ENCODE measurements at places on chromosomes 16 and 17.

GRCh38 chr17:72134608-72135394 lies 14.0 kb downstream of the SOX9 start:
- no peak for ATAC-seq

- no peak for ATAC-seq
Measured at GRCh38 chr17:49365667-49366066, 3.6 kb upstream of the ZNF652 start.

DNA sequence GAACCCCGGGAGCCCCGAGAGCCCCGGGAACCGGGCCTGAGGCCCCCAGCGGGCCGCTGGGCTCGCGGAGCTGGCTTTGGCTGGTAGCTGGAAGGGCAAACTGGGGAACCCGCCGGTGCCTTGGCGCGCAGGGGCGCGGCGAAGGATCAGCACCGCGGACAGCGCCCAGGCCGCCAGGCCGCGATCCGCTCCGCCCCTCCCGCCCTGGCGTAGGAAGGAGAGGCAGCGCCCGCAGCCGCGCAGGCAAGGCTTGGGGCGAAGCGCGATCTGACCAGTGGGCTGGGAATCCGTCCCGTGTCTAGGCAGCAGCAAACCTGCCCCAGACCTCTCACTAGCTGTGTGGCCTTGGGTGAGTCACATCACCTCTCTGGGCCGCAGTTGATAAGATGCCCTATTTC lies 331 bp upstream of the CCDC92B start:
- peak; percentile 88 for ATAC-seq

GRCh38 chr17:54172985-54173316 lies 350.2 kb downstream of the KIF2B start:
- no peak for ATAC-seq

GRCh38 chr17:71634376-71634775 lies 486.4 kb upstream of the SOX9 start:
- no peak for ATAC-seq

- ATAC-seq = peak; percentile 44
Measured at GRCh38 chr16:19382887-19383816, 34.5 kb upstream of the TMC5 start.

GRCh38 chr16:8137606-8138005 lies 452.7 kb downstream of the TMEM114 start:
- ATAC-seq = no peak

DNA sequence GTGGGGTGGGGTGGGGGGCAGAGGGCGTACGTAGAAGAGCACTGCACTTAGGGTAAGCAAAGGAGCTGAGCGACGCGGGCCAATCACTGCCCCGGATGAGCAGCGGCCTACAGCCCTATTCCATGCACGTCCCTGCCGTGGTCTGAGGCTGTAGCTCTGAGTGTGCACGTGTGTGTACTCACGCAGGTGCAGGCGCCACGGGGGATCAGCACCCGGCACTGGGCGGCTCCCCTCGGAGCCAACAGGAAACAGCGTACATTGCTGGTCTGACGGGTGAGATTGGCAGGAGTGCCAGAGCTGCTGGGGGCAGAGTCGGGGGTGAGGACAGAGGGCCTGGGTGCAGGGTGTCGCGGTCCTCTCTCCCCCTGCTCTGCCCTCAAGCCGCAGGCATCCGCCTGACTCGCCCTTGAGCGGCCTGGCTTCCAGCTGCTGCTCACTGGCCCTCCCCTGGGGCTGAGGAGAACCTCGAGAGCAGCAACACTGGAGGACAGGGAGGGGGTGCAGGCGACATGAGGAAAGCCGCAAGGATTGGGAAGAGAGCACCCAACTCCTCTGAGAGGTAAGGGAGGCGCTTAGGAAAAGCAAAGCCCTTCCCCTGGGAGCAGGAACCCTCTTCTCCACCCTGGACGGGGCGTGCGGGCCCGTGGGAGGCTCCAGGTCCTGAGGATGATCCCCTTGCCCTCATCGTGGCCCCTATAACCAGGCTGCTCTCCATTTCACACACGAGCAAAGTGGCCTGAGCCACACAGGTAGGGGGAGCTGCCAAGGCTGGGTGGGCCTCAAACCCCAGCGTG lies 57.8 kb downstream of the ENGASE start:
- no peak for ATAC-seq

DNA sequence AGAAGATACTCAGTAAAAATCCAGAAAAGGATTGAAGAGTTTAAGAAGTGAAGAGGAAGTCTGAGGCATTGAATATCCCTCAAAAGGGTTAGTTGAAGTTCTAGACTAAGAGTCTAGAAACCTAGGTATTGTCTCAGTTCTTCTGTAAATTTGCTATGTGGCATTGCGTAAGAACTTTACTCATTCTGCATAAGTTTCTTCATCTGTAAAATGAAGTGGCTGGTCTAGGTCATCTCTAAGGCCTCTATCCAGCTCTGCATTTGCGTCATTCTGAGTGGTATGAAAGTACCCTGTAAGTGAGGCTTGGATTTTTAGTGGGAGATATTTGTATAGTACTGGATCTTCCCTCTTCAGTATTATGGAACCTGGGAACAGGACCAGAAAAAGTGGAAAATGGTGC lies 130.2 kb downstream of the MYO1D start:
- no peak for ATAC-seq

DNA sequence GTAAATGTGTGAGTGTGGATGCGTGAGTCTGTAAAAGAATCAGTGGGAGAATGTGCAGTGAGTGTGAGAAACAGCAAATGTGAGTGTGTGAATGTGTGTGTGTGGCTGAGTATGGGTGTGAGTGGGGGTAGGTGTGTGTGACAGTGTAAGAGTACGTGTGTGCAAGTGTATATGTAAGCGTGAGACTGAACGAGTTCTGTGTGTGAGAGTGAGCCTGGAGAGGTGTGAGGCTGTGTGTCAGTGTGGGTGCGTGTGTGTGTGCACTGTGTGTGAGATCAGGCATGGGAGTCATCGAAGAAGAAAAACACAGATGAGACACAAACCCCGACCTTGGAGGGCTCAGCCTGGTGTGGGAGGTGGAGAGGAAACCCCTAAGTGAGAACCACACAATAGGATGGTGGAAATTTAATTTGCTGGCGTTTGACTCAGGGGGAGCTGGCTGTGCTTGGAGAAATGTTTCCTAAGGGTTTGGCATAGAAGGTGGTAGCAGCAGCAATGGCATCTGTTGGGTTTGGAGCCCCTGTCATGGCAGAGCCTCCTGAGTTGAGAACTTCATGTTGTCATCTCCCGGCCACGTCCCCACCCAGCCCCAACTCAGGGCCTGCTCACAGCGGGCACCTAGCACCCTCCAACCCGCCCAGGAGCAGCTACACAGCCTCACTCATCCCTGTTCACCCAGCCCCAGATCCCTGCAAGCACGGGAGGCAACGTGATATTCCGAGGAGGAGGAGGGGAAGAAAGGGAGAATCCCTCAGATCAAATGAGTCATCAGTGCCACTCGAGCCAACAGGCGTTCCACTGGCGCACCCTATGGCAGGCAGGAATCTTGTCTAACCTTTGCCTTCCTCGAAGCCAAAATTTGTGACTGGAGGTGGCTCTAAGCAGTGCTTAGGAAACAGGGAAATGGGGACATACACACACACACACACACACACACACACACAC lies 14.3 kb upstream of the NUBP1 start:
- no peak for ATAC-seq

DNA sequence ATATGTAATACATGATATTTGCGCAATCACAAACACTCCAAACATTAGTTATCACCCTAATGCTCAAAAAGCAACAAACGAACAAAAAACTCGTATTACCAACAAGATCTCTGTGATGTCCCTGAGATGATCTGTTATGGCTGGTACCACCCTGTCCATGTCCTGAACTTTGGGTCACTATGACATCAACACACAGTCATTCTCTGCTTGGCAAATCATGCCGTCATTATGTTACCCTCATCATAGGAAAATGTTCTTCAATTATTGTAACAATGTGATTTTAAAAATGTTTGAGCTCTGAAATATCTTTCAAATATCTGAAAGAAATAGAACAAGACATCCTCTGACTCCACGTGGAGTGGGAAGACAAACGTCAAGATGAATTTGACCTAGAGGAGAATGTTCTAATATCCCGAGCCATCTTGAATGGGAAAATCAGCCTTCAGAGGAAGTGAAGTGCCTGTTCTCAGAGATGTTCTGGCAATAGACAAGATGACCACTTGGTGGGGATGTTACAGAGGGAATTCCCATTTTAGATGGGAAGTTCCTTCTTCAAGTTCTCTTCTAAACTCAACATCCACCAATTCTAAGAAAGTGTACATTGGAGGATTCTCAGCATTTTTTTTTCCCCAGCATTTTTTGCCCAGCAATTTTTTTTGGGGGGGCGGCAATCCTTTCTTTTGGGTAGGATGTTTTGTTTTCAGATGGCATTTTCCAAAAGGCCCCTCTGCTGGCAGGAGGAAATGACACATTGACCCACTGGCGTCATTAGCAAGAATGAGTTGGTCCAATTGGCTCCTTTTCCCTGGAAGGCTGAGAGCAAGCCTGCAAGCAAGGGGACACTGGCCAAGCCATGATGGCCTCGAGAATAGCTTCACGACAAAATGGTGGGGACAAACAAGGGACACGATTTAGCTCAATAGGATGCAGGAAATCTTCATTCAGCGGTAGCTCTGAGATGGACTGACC lies 3.7 kb upstream of the HSD17B2 start:
- no peak for ATAC-seq

GRCh38 chr17:32268734-32269288 lies 3.2 kb downstream of the RHBDL3 start:
- ATAC-seq = no peak

- ATAC-seq = no peak
Measured at GRCh38 chr17:47057830-47058229, 78.8 kb upstream of the RPRML start.

DNA sequence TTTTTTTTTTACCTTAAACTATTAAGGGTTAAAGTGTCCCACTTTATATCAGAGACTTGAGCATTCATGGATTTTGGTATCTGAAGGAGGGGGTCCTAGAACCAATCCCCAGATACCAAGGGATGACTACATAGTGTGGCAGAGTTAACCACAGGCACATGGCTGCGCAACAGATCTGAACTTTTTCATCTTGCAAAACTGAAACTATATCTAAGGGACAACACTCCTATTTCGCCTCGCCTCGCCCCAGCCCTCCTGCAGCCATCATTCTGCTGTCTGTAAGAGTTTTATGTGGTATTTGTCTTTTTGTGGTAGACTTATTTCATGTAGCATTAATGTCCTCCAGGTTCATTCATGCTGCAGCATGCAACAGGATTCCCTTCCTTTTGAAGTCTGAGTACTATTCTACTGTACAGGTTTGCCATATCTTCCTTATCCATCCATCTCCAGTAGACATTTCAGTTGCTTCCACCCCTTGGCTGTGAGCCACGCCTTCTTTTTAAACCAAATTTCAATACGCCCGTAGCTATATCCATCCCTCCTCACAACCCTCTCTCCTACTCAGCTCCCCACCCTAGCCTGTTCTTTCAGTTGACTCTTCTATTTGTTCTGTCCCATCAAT lies 53.2 kb downstream of the AMFR start:
- ATAC-seq = no peak

DNA sequence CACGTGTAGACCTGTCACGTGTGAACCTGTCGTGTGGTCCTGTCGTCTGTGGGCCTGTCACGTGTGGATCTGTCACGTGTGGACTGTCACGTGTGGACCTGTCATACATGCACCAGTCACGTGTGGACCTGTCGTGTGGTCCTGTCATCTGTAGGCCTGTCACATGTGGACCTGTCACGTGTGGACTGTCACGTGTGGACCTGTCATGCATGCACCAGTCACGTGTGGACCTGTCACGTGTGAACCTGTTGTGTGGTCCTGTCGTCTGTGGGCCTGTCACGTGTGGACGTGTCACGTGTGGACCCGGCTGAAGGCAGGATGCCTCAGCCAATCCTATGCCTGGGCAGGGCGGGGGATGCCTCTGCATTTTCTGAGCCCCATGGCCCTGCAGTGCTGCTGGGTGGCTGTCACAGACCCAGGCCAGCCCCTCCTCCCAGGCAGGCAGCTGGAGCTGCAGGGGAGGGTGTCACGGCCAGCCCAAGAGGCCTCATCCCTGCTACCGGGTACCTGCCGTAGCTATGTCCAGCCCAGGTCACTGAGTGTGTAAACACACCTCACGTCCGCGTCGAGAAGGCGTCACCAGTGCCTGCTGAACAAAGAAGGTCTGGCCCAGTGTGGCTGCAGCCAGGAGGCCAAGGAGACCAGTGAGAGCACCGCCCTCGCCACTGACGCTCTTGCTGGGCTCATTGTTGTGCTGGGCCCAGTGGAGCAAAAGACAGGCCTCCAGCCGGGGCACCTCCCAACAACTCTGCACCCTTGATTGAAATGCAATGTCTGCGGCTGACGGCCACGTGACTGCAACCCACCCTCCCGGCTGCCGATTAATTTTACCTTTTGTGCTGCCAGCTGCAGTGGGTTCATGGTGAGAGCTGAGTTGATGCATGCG lies 18.6 kb upstream of the ACSF3 start:
- no peak for ATAC-seq

- ATAC-seq = peak; percentile 62
Measured at GRCh38 chr16:81758376-81758775, 20.7 kb upstream of the PLCG2 start.

DNA sequence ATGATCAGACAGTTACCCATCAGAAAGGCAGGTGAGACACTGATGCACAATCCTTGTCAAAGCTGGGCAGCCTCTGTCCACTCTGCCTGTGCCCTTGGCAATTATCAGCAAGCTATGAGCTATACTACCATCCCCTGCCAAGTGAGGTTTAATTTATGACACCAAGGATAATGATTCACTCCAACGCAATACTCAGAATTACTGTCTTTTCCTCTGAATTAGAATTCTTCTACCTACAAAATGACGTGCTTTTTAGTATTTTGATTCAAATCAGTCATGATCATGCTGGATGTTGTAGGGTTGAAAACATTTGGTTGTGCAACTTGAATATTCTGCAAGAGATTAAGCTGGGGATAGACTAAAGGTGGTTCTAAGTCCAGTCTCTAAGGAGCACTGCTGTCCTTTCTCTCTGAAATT lies 116.8 kb upstream of the SOX9 start:
- ATAC-seq = no peak

DNA sequence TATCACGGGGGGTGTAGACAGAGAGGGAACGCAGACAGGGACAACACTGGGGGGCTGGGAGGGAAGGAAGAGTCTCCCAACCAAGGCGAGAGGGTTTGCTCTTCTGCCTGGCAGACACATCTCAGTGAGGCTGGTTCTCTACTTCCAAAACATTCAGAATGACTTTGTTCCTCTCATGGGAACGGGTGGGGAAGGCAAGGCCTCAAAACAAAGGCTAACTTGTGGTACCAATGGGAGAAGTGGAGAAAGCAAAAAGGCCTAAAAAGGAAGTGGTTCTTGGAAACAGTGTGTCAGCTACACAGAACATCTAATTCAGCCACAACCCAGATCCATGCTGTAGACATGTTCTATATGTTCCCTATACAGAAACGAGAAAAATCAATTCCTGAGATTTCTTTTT lies 7.5 kb downstream of the FLOT2 start:
- ATAC-seq = no peak

All from stimulated activated memory B cell treated with anti-CD40 and anti-IgM and Interleukin-4, amounts not matched to agents 10 μg/mL and 1 μg/mL and 100 μg/mL, for 72 hours (primary cell).